Activated naive CD4-positive, alpha-beta T cell treated with anti-CD3 and anti-CD28 coated beads, Interleukin-2, amount 50 U/mL, for 72 hours (primary cell): ENCODE measurements at places on chromosomes 4 and X. TPM values are rescaled to one million over a fixed set of nuclear protein-coding genes. Genes with fewer than 3 reads are reported as not detected.

- no peak for DNase-seq
Observed at GRCh38 chrX:120452131-120452530, 17.0 kb downstream of the LAMP2 start.

The NPY1R gene
- total RNA-seq = not detected

The COL25A1 gene
- not detected for total RNA-seq

DNA sequence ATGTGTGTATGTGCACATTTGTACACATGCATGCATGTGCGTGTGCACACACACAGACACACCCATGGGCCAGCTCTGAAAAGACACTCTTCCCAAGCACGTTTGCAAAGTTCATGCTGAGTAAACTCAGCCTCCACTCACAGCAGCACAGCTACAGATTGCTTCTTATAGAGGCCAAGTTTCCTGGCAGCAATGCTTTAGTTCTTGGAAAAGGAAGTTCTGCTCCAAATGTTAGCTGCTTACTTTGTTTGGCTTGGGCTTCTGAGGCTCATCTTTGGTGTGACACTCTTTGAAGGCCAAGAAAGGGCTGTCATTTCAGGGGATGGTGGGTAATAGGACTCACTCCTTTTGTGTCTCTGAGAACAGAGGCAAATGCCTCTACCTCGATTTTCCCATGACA, 6.6 kb downstream of the PLP1 start:
- DNase-seq = no peak

DNA sequence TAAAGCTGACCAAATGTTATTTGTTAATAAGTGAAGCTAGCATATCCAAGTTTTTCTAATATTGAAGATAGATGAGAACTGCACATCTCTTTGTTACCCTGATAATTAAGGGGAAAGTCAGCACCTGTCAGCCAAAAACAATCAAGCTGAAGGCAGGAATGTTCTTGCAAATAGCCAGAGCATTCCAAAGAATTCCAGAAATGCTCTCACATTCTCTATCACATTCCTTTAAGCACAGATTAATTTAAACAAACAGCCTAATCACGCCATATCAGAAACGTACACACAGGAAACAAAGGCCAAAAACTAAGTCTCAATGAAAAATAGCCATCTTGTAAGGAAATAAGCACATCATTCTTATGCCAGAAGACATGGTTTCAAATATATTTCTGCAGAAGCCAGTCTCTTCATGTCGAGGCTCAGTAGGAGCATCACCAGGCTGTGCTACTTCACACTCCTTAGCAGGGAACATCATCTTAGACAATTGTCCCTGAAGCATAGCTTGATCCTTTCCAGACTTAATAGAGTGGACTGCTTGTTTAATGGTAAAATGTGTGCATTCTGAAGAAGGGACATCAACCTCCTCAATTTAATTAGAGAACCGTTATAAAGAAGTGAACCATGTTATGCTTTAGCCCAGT, 252.9 kb upstream of the TTC29 start:
- DNase-seq = no peak

The TRIM2 gene
- total RNA-seq = 4.4 TPM

GRCh38 chrX:147376601-147377422, 534.9 kb upstream of the FMR1 start:
- DNase-seq = no peak

The CCDC160 gene
- total RNA-seq = not detected

DNA sequence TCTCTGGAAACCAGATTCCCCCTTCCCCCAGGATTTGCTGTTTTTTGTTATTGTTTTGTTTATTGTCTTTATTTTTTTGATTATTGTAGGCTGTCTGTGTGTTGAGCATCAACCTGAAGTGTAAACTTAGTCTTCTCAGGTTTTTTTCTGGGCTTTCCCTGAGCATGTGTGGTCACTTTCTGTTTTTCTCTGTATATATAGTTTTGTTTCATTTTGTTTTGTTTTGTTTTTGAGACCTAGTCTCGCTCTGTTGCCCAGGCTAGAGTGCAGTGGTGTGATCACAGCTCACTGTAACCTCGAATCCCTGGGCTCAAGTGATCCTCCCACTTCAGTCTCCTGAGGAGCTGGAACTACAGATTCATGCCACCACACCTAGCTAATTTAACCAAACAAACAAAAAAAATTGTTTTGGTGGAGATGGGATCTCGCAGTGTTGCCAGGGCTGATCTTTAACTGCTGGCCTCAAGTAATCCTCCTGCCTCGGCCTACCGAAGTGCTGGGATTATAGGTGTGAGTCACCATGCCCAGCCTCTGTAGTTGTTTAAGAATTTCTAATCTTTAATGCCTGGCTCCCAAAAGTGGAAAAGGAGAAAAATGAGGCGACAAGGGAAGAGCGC, 9.1 kb downstream of the IL13RA1 start:
- DNase-seq = no peak

The MND1 gene
- total RNA-seq = 27.9 TPM

DNA sequence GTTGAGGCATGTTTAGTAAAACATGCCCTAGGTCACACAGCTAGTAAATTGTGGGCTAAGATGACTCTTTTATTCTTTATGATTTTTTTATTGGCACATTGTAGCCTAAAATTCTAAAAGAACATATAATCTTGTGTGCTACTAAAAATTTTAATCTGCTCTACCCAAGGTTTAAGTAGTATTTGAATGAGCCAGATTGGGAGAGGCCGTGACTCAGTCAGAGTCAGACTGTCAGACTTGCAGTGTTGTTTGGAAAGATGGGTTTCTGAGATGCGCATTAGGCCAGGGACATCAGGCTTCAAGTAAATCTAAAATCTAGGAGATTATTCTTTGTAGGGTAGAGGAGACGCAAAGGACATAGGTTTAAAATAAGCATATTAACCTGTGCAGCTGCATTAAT, 30.7 kb upstream of the TMPRSS11E start:
- no peak for DNase-seq

The NAP1L2 gene
- 1.6 TPM for total RNA-seq

- no peak for DNase-seq
Observed at GRCh38 chrX:108590496-108590895, 145.9 kb downstream of the IRS4 start.

DNA sequence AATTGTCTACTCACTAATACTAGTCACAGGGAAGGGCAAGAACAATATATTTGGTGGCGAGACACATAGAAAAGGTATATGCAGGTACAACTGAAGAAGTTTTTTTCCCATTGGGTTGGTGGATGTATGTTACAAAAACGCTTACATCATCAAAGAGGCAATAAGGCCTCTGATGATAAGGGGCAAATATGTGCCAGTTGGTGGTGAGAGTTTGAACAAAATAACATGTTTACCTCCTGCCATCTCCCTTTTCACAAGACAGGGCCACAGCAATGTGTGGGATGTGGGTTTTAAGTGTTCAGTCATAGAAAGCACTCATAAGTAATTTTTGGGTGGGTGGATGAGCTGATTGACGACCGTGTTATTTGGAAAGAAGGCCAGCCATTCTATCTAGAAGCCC, 41.7 kb downstream of the PAGE2 start:
- DNase-seq = no peak

- no peak for DNase-seq
Observed at GRCh38 chr4:170198747-170199146, 109.0 kb upstream of the AADAT start.

The PABPC4L gene
- not detected for total RNA-seq

DNA sequence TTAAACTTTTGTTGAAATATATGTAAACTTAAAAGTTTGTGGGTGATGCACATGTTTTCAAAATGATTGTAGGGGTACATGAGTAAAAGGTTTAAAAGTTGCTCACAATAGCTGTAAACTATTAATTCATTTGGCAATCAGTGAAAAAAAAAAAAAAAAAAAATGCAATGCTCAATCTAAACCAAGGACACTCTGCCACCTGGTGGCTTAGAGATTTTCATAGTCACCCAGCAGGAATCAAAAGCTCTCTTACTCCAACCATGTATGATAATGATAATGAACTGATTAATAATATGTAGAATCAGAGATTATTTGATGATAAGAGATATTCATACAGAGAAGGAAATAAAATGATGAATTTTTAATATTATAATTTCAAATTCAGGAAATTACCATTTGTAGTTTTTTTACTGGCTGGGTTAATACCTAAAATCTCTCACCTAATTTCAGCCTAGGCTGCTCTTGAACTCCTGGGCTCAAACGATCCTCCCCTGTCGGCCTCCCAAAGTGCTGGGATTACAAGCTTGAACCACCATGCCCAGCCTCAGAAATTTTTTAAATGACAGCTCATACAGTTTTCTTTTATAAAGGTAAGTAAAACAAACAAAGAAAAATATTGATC, 46.9 kb upstream of the SLC25A4 start:
- DNase-seq = no peak

The MAGEA4 gene
- not detected for total RNA-seq

DNA sequence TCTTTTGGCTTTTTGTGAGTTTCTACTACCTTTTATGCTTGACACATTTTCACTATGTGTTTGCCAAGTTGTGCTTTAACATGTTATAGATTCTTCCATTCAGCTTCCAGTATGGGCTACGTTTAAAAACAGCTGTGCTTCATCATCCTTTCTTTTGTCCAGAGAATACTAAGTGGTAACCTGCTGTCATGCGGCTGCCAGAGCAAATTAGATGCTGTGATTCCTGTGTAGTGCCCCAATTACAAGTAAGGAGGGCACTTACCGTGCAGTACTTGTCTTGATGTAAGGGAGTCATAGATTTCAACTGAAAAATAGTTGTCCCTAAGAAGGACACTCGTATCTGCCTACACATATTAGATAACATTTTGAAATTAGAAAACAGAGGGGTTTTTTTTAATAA, 531.8 kb upstream of the GALNTL6 start:
- no peak for DNase-seq

- DNase-seq = no peak
Observed at GRCh38 chr4:145860897-145861296, 77.7 kb downstream of the ZNF827 start.

GRCh38 chrX:11349661-11350337, 56.6 kb downstream of the AMELX start:
- DNase-seq = no peak

- no peak for DNase-seq
Observed at GRCh38 chrX:50475208-50475607, 4.6 kb upstream of the DGKK start.

- DNase-seq = no peak
Observed at GRCh38 chr4:152165146-152165545, 370.7 kb downstream of the FBXW7 start.

DNA sequence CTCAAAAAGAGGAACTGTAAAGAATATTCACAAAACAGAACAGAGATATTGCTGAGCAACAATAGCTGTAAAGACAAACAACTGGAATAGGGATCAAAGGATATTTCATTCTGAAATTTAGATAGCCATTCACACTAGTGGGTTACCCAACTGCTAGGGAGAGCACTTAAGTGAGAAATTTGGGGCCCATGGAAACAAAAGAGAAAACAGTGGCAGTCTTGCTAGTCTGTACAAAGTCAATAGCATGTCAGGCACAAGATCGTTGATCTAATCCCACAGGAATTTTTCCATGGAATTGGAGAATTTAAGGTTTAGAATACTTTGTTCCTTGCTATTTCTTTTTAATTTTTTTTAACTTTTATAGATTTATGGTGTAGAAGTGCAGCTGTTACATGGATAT, 467.0 kb downstream of the PCDH18 start:
- DNase-seq = no peak

GRCh38 chr4:159655547-159655946, 552.7 kb downstream of the RAPGEF2 start:
- no peak for DNase-seq

DNA sequence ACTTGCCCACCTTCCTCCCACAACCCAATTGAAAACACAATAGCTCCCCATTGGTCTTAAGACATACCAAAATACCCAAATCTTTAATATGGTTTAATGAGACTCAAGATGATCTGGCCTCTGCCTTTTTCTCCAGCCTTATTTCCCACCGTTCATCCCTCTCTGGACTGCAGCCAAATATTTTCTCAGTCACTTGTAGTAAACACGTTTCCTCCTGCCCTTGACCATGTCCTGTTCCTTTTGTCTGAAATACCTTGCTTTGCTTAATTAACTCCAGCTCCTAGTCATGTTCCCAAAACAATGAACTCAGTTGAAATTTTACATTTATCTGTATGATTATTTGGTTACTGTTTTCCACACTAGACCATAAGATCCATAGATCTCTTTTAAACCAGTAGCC, 8.4 kb upstream of the NUP54 start:
- no peak for DNase-seq

The PRDM5 gene
- total RNA-seq = 0.25 TPM

The JAKMIP1 gene
- 1.3 TPM for total RNA-seq

The TEX13B gene
- not detected for total RNA-seq

The CTAG1A gene
- not detected for total RNA-seq

The CT47B1 gene
- not detected for total RNA-seq

The TMEM156 gene
- 24.0 TPM for total RNA-seq

GRCh38 chr4:82786828-82787227, 11.8 kb downstream of the SCD5 start:
- no peak for DNase-seq

GRCh38 chrX:103911236-103911635, 51.2 kb upstream of the TMSB15B start:
- no peak for DNase-seq

DNA sequence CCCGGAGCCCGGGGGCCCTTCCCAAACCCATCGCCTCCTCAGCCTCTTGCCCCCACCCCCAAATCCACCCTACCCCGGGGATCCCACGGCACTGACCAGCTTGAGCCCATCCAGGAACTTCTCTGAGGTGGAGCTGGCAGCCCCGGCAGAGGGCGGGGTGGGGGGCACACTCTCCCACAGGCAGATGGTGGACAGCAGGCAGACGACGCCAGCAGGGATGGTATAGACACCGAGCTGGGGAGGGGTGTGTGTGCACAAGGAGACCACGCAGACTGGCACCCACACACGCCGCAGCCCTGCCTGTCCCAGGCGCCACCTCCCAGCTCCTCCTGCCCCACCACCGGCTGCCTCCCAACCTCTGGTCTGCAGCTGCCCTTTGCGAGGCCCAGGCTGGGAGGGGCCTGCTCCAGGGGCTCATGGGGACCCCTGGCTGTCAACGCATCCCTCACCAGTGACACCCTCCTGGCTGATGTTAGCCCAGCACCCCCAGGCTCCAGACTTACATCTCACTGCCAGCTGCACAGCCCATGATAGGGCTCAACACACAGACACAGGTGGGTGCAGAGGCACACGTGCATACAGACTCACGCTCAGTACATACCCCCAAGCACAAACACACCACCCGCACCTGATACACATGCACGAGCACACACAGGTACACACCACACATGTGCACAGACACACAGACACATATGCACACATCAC, 4.2 kb downstream of the SLC49A3 start:
- DNase-seq = no peak

DNA sequence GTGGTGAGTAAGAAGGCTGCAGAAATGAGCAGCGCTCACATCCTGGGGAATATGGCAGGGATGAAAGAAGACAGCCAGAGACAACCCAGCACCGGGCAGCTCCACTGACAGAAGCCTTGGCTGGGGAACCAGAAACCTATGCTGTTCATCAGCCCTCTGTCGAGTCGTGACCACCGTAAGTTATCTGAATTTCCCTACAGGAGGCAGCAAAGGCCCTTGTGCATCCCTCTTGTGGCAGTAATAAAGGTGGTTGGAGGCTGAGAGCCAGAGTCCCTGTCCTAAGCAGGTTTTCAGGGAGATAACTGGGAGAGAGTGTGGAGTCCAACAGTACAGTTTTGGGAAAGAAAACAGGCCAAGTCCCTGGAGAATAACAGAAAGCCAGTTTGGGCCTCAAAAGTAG, 194.0 kb upstream of the BOD1L1 start:
- no peak for DNase-seq
